SK-N-SH (cell line): ENCODE measurements at places on chromosomes 7 and 10. TPM values are rescaled to one million over a fixed set of nuclear protein-coding genes. Genes with fewer than 3 reads are reported as not detected.
A peak's percentile ranks its signal among the peaks of the same experiment; 100 is the strongest.

DNA sequence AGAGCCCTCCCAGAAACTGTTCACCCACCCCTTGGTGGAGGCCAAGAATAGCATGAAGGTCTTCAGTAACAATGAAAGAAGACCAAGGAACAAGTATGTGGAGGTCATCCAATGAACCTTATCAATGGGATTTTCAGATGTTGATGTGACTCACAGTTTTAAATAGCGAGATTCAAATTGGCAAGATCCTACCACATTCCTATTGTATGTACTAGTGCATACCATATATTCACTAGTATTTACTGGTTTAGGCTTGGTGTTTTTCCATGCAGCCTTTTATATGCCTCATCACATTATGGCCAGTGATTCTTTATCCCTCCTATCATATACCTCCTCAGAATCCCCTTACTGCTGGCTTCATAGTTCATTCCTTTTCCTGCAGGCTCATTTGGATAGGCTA, 54.4 kb downstream of the ITGB8 start:
- DNase-seq = no peak

- no peak for DNase-seq
Observed at GRCh38 chr7:20557116-20557515, 58.4 kb upstream of the ABCB5 start.

GRCh38 chr7:14170872-14171271, 181.4 kb upstream of the ETV1 start:
- DNase-seq = no peak

DNA sequence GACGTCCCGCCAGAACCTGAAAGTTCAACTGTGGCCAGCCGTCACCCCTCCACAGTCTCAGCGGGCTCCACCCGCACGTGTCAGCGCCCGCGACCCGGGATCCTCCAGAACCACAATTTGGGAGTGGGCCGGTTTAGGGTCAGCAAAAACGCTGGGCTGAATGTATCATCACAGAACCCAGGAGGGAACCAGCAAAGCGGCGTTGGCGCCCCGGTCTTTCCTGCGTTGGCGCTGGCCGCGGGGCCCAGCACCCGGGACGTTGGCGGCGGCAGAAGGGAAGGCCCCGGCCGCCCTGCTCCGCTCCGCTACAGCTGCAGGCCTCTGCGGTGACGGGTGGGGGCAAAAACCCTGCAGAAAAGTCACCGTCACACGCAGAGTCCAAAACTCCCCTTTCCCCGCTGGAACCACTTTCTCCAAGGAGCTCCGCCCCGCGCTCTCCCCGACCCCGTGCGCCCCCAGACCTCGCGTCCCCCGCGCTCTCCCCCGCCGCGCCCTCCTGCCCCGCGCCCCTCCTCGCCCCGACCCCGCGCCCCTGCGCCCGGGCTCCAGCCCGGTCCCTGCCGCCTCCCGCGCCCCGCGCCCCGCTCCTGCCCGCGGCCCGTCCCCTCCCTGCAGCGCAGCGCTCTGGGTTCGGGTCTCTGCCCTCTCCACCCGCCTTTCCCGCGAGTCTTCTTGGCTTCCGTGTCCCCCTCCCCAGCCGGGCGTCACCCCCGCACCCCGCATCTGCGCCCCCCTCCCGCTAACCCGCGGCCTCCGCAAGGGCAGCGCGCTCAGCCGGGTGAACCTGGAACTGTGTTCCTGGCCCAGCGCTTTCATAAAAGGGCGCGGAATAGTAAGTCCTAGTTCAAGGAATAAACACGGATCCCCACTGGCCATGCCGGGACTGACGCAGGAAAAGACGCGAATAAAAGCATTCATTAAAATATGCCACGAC, 24.0 kb upstream of the RNF32 start:
- peak; percentile 86 for DNase-seq

FAM25G gene
- polyA plus RNA-seq = not detected in 2 replicates

PNLIPRP1 gene
- polyA plus RNA-seq = not detected in 2 replicates

DYNC1I1 gene
- polyA plus RNA-seq = 0.05 and 0.21 TPM in 2 replicates

CACNB2 gene
- 0.74 and 0.75 TPM in 2 replicates for polyA plus RNA-seq
